ENCODE measurements at places on chromosomes 4 and X.

DNA sequence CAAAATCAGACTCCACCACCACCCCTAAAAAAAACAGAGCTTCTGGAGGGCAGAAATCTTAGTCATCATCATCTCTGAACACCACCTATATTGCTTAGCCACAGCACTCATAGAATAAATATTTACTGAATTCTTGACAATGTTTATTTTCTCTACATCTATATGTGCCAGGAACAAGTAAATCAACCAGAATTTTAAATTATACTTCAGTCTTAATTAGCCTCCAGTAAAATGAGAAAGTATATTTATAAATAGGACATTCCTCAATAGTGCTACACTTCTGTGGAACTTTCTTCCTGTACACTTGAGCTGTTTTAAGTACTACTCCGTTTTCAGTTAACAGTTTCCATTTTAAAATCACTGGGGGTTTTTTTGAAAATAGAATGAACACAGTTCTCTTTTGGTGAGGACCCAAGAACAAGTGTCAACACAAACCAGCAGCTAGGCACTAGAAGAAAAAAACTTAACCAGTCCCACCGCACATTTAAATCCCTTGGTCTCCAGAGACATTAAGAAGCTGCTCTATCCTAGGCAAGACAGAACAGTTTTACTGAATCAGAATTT lies 25.5 kb downstream of the SMIM14 start:
- no peaks in the 10 kb centered on the region for H3K27me3 ChIP-seq
- no peak for DNase-seq
- H3K36me3 ChIP-seq: peaks cover 11% of the 10 kb centered on the region
- peaks cover 1% of the 10 kb centered on the region for H3K4me1 ChIP-seq
- no peak overlapping the region for H3K27ac ChIP-seq

GRCh38 chr4:180828455-180829018 lies 1414.7 kb upstream of the TENM3 start:
- H3K36me3 ChIP-seq: no peaks in the 10 kb centered on the region
- no peaks in the 10 kb centered on the region for H3K27me3 ChIP-seq
- no peak for DNase-seq
- no peak overlapping the region for H3K4me3 ChIP-seq

GRCh38 chr4:14646831-14647230 lies 355.4 kb upstream of the CPEB2 start:
- no peak for DNase-seq
- H3K27me3 ChIP-seq: peaks cover 2% of the 10 kb centered on the region
- no peaks in the 10 kb centered on the region for H3K36me3 ChIP-seq
- H3K4me3 ChIP-seq: no peak overlapping the region
- no peak overlapping the region for H3K27ac ChIP-seq

DNA sequence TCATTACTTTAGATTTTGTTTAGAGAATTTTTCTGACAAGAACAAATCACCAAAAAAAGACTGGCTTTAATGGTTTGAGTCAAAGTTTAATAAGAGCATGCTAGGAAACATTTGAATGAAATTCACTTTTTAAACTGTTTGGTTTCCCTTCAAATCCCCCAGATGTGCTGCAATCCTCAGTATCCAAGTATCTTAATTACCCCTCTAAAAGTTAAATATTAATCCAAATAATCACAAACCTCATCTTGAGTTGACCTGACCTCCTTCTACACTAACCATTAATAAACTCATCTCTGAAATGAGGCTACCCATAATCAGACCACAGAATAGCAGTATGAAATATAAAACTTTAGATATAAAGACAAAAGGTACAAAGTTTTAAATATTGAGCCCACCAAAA lies 10.1 kb downstream of the DHX15 start:
- H3K4me1 ChIP-seq: peaks cover 91% of the 10 kb centered on the region
- H3K36me3 ChIP-seq: peaks cover 43% of the 10 kb centered on the region
- no peak overlapping the region for H3K27ac ChIP-seq
- no peak for DNase-seq
- H3K4me3 ChIP-seq: peak overlapping the region; percentile 24
- H3K27me3 ChIP-seq: no peaks in the 10 kb centered on the region

DNA sequence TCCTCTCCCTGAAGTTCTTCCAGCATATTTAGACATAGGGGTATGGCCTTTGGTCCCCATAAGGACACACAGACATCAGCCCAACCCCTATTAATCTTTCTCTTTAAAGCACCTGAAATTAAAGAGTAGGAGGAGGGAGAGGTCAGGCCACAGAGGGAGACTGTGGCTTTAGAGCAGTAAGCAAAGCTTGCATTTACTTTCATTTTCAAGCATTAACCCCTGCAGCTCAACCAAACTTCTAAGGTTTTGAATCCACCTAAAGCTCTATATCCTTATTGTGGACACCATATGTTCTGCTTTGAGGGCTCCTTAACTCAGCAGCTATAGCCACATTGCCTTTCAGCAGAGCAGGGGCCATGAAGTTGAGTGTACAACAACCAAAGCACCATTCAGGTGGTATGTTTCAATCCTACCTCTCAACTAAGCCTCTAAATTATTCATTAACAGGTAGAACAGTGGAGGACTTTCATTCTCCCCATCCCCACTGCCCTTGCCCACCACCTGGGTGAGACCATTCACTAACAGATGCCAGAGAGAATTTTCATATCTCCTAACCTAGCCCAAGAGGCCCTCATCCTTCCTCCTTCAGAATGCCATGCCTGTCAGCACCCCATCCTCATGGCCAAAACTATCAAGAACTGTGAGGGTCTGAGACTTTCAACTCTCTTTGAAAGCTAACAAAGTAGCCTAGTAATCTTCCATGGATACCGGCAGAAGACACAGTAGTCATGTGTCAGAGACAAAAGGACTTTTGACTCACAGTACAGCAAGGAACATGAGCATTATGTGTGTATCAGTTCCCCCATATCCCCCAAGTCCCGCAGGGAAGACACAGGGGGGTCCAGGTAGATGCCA lies 20.8 kb downstream of the LIN54 start:
- H3K27ac ChIP-seq: peak overlapping the region; percentile 83
- peaks cover 27% of the 10 kb centered on the region for H3K4me1 ChIP-seq
- no peak for DNase-seq
- no peaks in the 10 kb centered on the region for H3K27me3 ChIP-seq
- peak overlapping the region; percentile 55 for H3K4me3 ChIP-seq

GRCh38 chr4:150852216-150852615 lies 162.9 kb downstream of the LRBA start:
- DNase-seq: no peak
- H3K4me3 ChIP-seq: no peak overlapping the region
- peaks cover 8% of the 10 kb centered on the region for H3K4me1 ChIP-seq
- peaks cover 10% of the 10 kb centered on the region for H3K36me3 ChIP-seq
- no peak overlapping the region for H3K27ac ChIP-seq

GRCh38 chr4:20046179-20046578 lies 205.5 kb upstream of the SLIT2 start:
- H3K4me1 ChIP-seq: no peaks in the 10 kb centered on the region
- no peak overlapping the region for H3K4me3 ChIP-seq
- H3K27ac ChIP-seq: no peak overlapping the region

DNA sequence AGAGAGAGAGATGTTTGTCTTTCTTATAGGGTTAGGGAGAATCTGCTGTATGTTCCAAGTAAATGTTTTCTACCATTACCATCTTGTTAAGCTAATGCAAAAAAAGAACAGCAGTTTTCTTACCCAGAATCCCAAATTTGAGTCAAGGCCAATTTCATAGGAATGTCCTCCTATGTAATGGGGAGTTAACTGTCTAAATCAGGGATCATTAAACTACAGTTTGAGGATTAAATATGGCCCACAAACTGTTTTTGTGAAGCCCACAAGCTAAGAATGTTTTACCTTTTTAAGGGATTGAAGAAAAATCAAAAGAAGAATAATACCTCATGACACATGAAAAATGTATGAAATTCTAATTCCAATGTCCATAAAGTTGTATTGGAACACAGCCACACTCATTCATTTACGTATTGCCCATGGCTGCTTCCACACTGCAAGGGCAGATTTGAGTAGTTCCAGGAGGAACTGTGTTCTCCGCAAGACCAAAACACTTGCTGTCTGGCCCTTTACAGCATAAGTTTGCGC lies 113.2 kb upstream of the SPRY1 start:
- no peaks in the 10 kb centered on the region for H3K27me3 ChIP-seq
- H3K4me1 ChIP-seq: no peaks in the 10 kb centered on the region
- H3K4me3 ChIP-seq: no peak overlapping the region
- no peak for DNase-seq

GRCh38 chrX:153941336-153942252 lies 2.8 kb downstream of the RENBP start:
- peak overlapping the region; percentile 75 for H3K27ac ChIP-seq
- no peak for DNase-seq
- H3K4me1 ChIP-seq: peaks cover 26% of the 10 kb centered on the region
- H3K36me3 ChIP-seq: no peaks in the 10 kb centered on the region
- H3K4me3 ChIP-seq: peak overlapping the region; percentile 74
- no peaks in the 10 kb centered on the region for H3K27me3 ChIP-seq

DNA sequence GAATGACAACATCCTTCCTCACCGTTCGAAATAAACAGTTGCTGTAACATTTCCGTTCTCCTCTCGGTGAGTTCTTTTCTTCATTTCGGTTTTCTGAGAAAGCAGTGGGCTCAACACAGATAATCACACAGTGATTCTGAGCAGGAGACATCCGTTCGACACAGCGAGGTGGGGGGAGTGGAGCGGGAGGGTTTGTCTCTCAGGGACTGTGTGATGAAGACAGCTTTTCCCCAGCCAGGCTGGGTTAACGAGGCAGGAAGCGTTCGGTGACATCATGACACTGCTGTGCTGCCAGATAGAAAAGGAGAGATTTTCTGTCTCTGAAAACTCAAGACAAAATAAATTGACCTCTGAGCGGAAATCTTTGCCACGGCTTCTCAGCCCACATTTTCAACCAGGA lies 119.3 kb downstream of the CRLF2 start:
- H3K4me1 ChIP-seq: peaks cover 10% of the 10 kb centered on the region
- peak; percentile 56 for DNase-seq
- H3K27me3 ChIP-seq: no peaks in the 10 kb centered on the region
- peak overlapping the region; percentile 87 for H3K27ac ChIP-seq

- no peak for DNase-seq
- no peaks in the 10 kb centered on the region for H3K36me3 ChIP-seq
- H3K4me1 ChIP-seq: peaks cover 31% of the 10 kb centered on the region
- H3K4me3 ChIP-seq: no peak overlapping the region
- no peak overlapping the region for H3K27ac ChIP-seq
These were observed 4.4 kb downstream of the FGFBP2 start for GRCh38 chr4:15958562-15958961.

DNA sequence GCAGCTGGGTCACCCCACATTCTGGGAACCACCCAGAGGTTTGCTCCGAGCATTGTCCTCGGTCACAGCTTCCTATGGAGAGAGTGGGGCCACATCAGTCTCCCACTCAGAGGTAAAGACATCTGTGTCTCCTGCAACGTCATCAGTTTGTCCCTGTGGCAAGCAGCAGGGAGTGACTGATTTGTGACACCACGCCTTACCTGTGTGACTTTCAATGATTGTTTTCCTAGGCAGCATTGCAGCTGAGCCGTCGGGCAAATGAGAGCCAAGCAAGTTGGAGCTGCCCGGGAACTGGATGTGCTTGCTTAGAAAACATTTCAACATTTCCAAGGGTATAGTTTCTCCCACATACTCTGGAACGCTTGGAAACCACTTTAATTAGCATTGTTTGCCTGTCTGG lies 29.7 kb upstream of the HELT start:
- H3K36me3 ChIP-seq: no peaks in the 10 kb centered on the region
- no peak overlapping the region for H3K4me3 ChIP-seq
- no peak overlapping the region for H3K27ac ChIP-seq
- H3K27me3 ChIP-seq: peaks cover 2% of the 10 kb centered on the region

GRCh38 chrX:44922980-44923379 lies 50.0 kb downstream of the KDM6A start:
- no peaks in the 10 kb centered on the region for H3K27me3 ChIP-seq
- peak overlapping the region; percentile 55 for H3K4me3 ChIP-seq
- peak overlapping the region; percentile 85 for H3K27ac ChIP-seq
- DNase-seq: no peak

DNA sequence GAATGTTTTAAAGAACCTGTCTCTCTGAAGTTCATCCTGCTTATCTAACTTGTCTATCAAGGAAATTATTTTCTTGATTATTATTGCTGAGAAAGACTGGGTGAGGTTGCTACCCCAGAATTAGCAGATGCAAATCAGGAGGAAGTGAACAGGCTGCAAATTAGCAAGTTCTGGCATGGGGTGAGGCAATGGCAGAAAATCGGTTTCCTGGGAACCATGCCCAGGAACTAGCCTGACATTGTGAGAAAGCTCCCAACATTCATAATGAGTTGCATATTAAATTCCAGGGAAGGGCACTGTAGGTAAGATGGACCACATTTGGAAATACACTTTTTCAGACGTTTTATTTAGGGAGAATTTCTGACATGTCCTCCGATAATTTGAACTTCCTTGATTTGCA lies 11.6 kb downstream of the ARSF start:
- no peaks in the 10 kb centered on the region for H3K4me1 ChIP-seq
- H3K4me3 ChIP-seq: no peak overlapping the region
- no peaks in the 10 kb centered on the region for H3K36me3 ChIP-seq
- no peak for DNase-seq
- H3K27ac ChIP-seq: no peak overlapping the region
- H3K27me3 ChIP-seq: no peaks in the 10 kb centered on the region

- H3K4me1 ChIP-seq: peaks cover 22% of the 10 kb centered on the region
- no peaks in the 10 kb centered on the region for H3K27me3 ChIP-seq
- no peak overlapping the region for H3K27ac ChIP-seq
These were observed 34.4 kb downstream of the AFAP1 start for GRCh38 chr4:7904952-7905915.

DNA sequence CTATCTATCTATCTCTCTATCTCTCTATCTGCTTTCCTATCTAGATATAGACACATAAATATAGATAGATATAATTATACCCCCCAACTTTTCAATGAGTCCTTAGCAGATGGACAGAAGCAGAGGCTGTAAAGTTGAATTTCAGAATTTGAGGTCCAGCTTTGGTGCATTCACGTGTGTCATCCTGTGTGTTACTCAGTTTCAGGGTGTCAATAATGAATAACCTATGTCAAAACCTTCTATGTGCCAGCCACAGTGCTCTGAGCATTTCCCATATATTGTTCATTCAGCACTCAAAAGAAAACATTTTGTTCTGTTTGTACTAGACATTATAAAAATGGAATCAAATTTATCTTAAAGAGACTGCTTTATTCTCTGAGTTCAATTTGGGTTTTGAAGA lies 310.0 kb downstream of the ARHGAP24 start:
- DNase-seq: no peak
- H3K36me3 ChIP-seq: no peaks in the 10 kb centered on the region
- no peak overlapping the region for H3K27ac ChIP-seq
- no peak overlapping the region for H3K4me3 ChIP-seq
- no peaks in the 10 kb centered on the region for H3K27me3 ChIP-seq

DNA sequence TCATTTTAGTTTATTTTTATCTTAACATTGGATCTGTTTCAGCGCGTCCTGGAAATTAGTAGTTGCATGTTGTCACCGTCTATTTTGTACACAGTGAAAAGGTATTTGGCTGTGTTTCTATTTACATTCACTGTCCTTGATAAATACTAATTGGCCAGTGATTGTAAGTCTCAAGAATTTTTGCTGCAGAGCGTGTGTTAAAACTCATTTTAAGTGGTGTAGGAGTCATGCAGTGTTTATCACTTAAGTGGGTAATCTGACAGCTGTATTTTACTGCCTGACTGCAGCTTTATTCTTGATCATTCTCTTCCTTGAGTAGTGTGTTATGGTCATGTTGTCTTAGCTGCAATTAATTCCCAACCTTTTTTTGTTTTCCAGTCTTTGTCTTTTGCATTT lies 9.8 kb downstream of the GUCY1A1 start:
- H3K4me3 ChIP-seq: no peak overlapping the region
- H3K27me3 ChIP-seq: no peaks in the 10 kb centered on the region
- no peaks in the 10 kb centered on the region for H3K36me3 ChIP-seq
- DNase-seq: no peak
- H3K27ac ChIP-seq: no peak overlapping the region
- no peaks in the 10 kb centered on the region for H3K4me1 ChIP-seq

- H3K27ac ChIP-seq: no peak overlapping the region
- peaks cover 16% of the 10 kb centered on the region for H3K4me1 ChIP-seq
- no peaks in the 10 kb centered on the region for H3K27me3 ChIP-seq
These were observed 62.4 kb downstream of the ATXN3L start for GRCh38 chrX:13257223-13258051.

Data from naive thymus-derived CD8-positive, alpha-beta T cell (primary cell).